HT-29 (cell line): ENCODE measurements at places on chromosomes 4 and X. TPM values are rescaled to one million over a fixed set of nuclear protein-coding genes. Genes with fewer than 3 reads are reported as not detected.

DNA sequence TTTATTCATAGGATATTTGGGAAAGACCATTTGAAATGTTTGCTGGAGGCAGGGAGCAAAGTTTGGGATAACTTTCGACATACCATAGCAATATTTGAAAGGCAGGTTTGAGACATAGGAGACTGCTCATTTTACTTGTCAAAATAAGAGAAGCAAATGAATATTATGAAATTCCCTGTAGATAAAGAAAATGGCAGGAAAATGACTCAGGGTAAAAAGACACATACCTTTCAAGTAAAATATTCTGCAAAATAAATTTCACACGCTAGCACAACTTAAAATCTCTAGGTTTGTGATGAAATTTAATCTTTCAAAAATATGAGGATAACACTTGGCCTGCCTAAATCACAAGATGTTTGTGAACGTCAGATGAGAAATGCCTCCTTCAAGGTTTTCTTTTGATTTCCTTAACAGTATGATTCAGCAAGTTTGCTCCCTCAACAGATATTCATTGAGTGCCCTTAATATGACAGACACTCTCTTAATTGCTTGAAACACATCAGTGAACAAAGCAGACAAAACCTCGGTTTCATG lies 6.6 kb downstream of the TMEM156 start:
- no peak for DNase-seq

DNA sequence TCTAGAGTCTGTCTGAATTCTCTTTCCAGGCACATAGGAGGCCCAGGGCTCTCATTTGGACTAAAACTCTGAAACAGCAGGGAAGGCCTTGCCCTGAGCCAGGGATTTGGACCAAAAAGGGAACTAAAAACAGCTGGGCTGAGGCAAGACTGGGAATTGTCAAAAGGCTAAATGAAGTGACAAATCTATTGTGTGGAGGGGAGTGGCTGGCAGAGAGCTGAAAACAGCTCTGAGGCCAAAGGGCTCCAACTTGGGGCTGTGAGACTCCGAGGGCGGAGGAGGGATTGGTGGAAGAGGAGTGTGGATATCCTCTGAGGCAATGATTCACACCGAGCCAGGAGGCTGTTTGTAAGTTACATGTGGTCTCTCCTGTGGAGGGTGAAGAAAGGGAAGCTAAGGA lies 63.2 kb downstream of the PHEX start:
- DNase-seq = no peak

DNA sequence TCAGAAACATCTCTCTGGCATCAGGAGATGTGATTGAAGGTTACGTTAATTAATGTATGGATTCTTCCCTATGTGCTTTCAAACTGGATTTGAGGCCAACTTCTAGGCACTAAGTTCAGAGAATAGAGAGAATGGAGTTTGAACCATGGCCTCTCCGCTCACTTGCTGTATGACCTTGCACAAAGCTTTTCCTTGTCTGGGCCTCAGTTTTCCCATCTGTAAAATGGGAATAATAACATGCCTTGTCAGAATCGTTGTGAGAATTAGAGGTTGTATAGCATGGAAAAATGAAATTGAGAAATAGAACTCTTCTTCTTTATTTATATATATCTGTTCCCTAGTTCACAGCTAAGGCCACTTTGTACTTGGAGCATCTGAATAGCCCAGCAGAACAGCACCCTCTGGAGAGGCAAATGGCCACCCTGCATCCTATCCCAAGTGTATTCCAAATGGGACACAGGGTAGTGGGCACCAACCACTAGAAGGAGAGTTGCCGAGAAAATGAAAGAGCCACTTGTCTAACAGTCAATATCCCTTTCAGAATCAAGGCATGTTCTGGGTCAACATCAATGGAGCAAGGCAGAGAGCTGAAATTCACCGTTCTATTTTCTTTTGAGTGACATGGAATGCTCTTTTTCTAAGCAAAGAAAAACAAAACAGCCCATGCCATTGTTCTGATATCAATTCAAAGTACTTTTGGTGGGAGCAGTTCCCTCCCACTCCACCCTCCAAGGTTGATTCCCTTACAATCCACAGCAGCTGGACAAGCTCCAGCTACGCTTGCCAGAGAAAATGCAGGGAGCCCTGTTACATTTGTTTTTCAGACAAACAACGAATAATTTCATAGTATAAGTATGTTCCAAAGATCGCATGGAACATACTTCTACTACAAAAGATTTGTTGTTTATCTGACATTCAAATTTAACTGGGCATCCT lies 23.3 kb upstream of the MTM1 start:
- no peak for DNase-seq

GRCh38 chrX:70117738-70118137 lies 15.5 kb upstream of the IGBP1 start:
- DNase-seq = no peak

- no peak for DNase-seq
These were observed 64.2 kb downstream of the INTS12 start for GRCh38 chr4:105644257-105644656.

- DNase-seq = no peak
These were observed 321.6 kb upstream of the PCDH10 start for GRCh38 chr4:132827522-132827921.

- no peak for DNase-seq
These were observed 52.3 kb downstream of the USP9X start for GRCh38 chrX:41137589-41137988.

DNA sequence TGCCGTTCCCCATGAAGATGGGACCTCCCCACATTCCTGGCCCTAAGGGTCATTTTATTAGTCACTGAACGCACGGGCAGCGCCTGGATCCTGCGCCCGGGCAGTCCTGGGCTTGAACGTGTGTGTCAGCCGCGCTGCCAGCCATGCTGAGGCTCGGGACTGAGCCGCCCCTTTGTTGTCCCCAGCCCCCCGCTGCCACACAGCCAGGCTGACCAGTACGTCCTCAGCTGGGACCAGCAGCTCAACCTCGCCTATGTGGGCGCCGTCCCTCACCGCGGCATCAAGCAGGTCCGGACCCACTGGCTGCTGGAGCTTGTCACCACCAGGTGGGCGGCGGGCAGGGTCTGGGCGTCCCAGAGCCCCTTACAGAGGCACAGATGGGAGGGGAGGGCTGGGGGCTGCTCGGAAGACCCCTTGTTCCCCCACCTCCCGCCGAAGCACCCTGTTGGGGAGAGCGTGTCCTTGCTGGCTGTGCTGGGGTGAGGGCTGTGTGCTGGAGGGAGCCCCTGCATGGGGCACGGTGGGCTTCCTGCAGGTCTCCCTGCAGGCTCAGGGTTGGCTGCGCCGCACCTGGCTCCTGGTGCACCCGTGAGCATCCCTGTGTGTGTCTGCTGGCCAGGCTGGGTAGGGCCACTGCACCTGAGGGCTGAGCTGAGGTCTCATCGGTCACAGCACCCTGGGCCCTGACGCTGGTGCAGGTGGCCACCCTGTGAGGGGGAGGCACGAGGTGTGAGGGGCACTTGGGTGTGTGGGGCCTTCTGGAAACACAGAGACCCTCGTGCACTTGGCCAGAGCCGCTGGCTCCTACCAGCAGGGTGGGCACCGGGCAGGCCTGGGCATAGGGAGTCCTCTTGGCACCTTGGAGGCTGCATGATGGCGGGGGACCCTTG lies 1.0 kb downstream of the IDUA start:
- DNase-seq = no peak

GRCh38 chr4:100949350-100949935 lies 397.9 kb downstream of the PPP3CA start:
- no peak for DNase-seq

- peak; percentile 42 for DNase-seq
These were observed 66.5 kb upstream of the ZFP42 start for GRCh38 chr4:187929024-187929423.

MEPE gene
- total RNA-seq = not detected in 2 replicates

MAGEE1 gene
- not detected in 2 replicates for total RNA-seq

HELT gene
- total RNA-seq = not detected in 2 replicates

CACNA1F gene
- total RNA-seq = not detected in 2 replicates

EGF gene
- 0.68 and 1.0 TPM in 2 replicates for total RNA-seq

XK gene
- total RNA-seq = 4.0 and 4.9 TPM in 2 replicates
